Activated CD4-positive, alpha-beta T cell treated with anti-CD3 and anti-CD28 coated beads, Interleukin-2, Interleukin-6, amounts not matched to agents 100 ng/mL and 50 ng/mL, durations not matched to agents 16 hours and 8 hours (primary cell): ENCODE measurements at places on chromosomes 2 and 18.
A peak's percentile ranks its signal among the peaks of the same experiment; 100 is the strongest.

- DNase-seq = peak; percentile 76
Observed at GRCh38 chr2:101253013-101253702, 472 bp downstream of the CNOT11 start.

DNA sequence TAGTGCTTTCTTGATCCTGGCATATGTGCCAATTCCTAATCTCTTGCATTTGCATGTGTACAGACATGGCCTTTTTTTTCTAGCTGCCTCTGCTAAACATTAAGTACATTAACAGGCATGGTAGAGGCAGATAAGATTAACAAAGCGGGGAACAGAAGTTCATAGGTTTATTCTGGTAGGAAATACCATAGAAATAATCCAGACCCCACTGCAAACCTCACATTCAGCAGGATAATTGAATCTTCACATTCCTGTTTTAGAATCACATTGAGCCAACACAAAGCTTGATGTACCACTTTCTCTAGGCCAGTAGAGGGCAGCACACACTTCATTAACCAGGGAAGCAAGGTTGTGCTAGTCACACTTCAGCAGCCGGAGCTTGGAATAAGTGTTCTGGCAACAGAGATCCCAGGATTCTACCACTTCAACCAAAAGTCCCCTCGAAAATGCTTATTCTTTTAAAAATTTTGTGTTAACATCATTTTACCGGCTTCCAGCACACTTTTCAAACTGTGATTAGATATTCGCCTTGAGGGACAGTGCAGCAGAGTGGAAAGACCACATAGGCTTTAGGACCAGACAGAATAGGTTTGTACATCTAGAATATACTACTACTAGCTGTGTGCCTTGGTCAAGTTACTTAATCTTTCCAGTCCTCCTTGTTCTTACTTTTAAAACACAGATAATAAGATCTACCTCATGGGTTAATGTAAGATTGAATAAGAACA, 420.2 kb upstream of the CHST9 start:
- DNase-seq = peak; percentile 58

GRCh38 chr18:76558881-76559667, 64.0 kb upstream of the ZNF516 start:
- DNase-seq = no peak

DNA sequence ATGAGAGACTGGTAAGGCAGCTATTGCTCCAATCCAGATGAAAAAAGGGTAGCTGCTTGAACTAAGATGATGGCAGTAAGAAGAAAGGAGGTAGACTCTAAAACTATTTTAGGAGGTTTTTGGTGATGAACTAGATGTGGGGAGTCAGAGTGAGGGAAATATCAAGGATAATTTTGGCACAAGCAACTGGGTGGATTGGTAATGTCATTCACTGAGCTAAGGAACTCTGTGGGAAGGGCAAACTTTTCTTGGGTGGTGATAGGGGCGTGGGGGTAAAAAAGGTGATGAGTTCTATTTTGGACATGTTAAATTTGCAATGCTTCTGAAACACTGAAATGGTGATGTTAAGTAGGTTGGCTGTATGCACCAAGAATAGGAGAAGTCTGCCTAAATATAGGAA, 19.3 kb downstream of the PAIP2B start:
- no peak for DNase-seq

- DNase-seq = no peak
Observed at GRCh38 chr2:18797133-18797845, 207.9 kb upstream of the NT5C1B start.

GRCh38 chr18:44853430-44853829, 172.7 kb downstream of the SETBP1 start:
- no peak for DNase-seq

GRCh38 chr2:106143495-106144215, 50.4 kb downstream of the UXS1 start:
- DNase-seq = no peak

DNA sequence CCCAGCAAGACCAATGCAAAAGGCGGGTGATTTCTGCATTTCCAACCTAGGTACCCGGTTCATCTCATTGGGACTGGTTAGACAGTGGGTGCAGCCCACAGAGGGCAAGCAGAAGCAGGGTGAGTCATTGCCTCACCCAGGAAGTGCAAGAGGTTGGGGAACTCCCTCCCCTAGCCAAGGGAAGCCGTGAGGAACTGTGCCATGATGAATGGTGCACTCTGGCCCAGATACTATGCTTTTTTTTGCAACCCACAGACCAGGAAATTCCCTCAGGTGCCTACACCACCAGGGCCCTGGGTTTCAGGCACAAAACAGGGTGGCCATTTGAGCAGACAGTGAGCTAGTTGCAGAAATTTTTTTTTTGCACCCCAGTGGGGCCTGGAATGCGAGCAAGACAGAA, 662.6 kb upstream of the ACVR2A start:
- peak; percentile 79 for DNase-seq

- DNase-seq = no peak
Observed at GRCh38 chr2:106995556-106995955, 109.6 kb upstream of the ST6GAL2 start.

- DNase-seq = no peak
Observed at GRCh38 chr2:69585855-69586555, 57.5 kb downstream of the AAK1 start.

GRCh38 chr18:46069524-46069923, 2.5 kb downstream of the PSTPIP2 start:
- no peak for DNase-seq

- DNase-seq = no peak
Observed at GRCh38 chr2:211405036-211405435, 848.6 kb downstream of the CPS1 start.

DNA sequence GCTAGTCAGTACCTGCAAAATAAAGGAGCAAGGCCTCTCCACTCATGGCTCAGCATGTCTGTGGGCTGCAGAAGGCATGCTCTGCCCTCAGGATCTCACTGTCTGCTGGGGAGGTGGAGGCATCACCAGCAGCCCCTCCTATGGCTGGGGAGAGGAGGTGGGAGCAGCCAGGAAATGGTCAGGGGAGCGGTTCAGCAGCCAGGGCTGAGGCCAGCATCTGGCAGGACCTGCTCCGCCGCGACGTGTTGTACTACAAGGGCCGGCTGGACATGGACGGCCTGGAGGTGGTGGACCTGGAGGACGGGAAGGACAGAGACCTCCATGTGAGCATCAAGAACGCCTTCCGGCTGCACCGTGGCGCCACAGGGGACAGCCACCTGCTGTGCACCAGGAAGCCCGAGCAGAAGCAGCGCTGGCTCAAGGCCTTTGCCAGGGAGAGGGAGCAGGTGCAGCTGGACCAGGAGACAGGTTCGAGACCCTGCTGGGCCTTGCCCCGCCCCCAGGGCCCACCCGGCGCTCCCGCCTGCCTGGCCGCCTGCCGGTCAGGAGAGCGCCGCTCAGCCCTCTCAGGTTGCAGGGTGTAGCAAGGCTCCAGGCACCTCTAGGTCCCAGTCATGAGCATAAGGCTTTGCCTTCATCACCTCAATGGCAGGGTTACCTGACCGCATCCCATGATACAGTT, 49.0 kb downstream of the FAM168B start:
- DNase-seq = no peak

DNA sequence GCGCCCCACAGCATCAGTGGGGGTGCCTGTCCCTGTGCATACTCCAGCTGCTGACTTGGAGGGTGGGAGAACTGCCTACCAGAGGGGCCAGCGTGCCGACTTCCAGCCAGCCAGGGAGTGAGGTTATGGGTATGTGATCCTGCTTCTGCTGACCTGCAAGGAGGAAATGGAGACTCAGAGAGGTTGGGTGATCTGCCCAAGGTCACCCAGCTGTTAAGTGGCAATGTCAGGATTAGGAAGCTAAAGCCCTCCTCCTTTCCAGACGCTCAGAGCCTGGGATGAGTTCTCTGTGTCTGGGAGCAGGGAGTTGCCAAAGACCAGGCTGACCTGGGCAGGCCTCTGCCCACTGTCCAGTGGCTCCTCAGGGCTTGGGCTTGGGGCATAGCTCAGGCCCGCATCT, 169.6 kb downstream of the GLI2 start:
- no peak for DNase-seq

GRCh38 chr18:24417480-24417879, 9.0 kb upstream of the IMPACT start:
- no peak for DNase-seq

GRCh38 chr18:36176711-36177110, 10.6 kb upstream of the MOCOS start:
- peak; percentile 14 for DNase-seq

GRCh38 chr2:238290091-238290509, 1.7 kb upstream of the PER2 start:
- no peak for DNase-seq

- no peak for DNase-seq
Observed at GRCh38 chr2:39516347-39517101, 79.4 kb upstream of the MAP4K3 start.

DNA sequence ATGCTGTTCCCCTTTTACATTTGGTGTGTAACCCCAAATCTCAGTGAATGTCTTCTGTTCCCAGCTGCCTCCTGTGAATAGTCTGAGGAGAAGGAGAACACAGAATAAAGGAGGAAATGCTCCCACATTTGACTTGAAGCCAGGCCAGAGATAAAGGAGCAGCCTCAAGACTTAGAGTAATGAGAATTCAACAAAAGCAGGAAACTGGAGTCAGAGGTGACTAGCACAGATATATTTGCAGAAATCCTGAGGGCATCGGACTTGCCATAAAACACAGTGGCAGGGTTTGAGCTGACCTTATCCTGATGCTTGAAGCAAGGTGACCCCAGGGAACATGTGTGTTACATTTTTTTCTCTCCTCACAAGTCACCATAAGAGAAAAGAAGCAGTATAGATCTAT, 291.4 kb upstream of the RND3 start:
- no peak for DNase-seq

DNA sequence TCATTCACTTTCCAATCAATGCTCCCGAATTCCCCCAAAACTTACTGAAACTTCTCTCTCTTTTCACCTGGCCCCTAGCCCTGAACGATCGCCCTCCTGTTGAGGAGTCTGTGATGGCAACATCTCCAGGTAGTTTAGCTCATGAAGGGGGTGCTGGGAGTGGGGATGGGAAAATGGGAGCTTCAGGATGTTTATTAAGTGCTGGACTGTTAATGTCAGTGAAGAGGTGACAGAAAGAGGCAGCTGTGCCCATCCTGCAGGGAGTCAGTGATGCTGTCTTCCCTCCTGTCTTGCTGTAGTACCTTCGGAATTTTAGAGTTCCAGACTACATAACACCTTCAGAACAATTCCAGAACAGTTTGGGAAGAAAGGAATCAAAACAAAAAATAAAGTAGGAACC, 308.8 kb downstream of the ALK start:
- DNase-seq = no peak

DNA sequence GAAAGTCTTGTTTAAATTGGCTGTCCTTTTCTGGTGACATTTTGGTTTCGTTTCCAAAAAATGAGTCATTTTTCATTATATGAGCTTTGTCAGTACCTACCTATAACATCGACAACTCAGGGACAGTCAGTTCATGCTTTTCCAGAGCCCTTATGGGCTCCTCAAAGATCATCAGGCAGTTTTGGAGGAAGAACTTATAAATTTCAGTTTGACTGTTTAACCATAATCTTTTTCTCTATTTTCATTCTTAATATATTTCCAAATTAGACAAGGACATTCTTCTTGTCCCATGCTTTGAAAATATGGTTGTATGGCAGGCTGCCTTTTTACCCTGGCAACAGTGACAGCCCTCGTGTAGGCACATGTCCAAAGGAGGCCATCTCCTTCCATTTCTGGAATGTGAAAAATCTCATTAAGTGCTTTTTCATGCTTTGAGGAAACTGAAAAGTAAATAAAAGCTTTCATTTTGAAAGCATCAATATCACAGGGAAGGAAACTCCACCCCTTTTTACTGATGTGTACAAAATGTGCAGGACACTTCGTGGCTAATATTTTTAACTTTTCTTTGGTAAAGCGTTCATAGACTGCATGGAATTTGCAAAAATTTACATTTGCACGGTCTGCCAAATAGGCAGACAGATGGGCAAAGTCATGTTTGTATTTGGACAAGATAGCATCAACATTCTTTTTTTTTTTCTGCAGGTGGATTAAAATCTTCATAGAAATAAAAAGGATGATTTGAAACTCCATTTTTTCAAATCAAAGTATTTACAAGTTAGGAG, 7.2 kb upstream of the PROC start:
- peak; percentile 83 for DNase-seq

GRCh38 chr2:240579771-240580614, 6.5 kb upstream of the CAPN10 start:
- DNase-seq = peak; percentile 90

DNA sequence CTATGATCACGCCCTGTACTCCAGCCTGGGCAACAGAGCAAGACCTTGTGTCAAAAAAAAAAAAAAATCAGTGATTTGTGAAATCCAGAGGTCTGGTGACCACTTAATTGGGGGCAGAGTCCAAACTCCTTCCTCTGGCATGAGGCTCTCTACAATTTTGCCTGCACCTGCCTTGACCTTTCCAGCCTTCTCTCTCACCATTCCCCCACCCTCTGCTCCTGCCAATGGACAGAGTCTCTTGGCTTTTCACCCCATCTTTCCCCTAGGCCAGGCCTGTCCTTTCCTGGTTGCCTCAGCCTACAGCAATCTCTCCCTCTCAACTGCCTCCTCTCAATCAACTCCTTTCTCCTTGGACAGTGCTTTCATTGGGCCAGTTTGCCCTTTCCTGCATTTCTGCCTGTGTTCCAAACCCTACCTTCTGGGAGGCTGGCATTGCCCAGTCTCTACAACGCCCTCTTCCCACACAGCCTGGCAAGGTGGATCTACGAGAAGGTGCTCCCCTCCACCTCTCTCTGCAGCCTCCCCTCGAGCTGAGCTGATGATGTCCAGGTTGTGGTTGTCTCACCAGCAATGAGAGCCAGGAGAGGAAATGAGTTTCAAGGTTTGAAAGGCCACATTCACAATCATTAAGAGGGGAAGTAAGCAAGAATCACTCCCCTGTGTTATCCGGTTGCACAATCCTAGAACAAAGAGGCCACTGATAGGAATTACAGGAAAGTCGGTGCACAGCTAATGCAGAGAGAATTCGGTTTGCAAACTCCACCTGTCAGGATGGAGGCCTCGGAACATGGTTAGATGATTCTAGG, 39.5 kb upstream of the NPAS2 start:
- DNase-seq = no peak

DNA sequence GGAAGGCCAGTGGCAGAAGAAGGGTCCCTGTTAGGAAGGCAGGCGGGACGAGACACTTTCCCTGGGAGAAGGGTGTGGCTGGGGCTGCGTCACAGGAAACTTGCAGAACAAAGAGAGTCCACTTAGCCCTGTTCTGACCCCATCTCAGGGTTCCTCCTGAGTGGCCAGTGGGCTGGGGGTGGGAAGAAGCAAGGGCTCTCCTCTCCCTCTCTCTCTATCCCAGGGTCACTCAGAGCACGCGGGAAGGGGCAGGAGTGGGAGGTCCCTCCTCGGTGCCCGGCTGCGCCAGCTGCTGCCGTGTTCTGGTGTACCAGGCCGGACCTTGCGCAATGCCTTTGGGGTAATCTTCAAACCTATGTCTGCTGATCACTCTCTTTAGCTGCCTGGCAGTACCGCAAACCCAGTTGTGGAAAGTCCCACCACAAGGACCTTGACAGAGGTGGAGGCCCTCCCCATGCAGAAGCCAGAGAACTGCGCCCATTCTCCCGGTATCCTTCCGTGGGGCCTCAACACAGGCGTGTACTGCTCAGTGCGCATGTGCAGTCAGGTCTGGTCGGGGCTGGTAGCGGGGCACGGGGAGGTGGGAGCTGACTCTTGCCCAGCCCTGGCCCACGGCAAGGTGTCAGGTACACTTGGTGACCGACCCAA, 47.8 kb upstream of the ST3GAL5 start:
- no peak for DNase-seq
